ENCODE measurements at places on chromosomes 16 and 17.

DNA sequence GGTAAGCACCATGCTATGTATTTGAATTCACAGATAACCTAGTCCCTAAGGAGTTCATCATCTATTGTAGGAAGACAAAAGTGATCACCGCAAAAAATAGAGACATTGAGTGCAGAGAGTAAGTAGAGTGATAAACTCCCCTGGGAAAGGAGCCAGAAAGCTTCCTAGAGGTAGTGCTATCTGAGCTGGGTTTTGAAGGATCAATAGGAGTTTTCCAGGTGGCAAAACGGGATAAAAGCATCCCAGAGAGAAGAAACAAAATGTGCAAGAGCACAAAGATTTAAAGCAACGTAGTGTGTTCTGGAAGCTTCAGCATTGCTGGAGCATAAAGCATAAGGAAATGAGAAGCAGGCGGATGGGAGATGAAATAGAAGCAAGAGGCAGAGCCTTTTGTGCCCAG, 120.7 kb upstream of the PLCG2 start:
- DNase-seq = no peak

DNA sequence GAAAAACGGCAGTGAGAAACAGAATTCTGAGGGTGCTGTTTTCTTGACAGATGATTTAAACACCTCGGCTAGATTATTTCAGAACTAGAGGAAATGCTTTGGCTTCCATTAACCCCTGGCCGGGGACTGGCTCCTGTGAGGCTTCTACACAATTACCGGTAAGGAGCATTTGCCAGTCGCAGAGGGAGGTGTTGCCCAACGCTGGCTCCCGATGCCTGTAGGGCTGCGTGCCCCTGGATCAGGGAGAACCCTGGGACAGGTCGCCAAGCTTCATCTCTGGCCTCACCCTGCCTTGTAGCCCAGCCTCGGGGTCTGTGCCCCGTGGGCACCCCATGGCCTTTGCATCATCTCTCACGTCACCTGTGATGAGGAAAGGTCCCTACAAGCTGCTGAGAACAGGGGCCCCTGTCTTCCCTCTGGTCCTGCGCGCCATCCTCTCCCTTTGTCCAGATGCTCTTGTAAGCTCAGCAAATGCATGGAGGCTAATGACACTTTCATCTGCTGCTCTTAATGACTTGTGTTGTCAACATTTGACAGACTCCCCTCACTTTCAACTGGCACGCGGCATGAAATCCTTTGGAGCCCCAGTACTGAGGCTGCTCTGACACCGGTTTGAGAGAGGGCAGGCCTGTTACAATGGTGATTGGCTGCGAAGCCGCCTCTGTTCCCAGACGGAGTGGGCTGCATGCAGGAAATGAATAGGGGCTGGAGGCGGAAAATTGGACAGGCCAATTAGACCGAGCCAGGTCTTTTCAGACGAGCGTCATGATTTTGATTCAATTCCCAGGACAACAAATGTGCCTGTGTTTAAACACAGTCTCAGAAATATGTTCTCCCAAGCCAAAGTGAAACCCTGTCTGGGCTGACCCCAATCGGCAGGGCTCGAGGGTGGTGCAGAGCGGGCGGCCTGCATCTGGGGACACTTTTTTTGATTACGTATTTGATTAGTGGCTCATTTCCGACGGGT, 85.5 kb upstream of the DOC2B start:
- peak; percentile 48 for DNase-seq

DNA sequence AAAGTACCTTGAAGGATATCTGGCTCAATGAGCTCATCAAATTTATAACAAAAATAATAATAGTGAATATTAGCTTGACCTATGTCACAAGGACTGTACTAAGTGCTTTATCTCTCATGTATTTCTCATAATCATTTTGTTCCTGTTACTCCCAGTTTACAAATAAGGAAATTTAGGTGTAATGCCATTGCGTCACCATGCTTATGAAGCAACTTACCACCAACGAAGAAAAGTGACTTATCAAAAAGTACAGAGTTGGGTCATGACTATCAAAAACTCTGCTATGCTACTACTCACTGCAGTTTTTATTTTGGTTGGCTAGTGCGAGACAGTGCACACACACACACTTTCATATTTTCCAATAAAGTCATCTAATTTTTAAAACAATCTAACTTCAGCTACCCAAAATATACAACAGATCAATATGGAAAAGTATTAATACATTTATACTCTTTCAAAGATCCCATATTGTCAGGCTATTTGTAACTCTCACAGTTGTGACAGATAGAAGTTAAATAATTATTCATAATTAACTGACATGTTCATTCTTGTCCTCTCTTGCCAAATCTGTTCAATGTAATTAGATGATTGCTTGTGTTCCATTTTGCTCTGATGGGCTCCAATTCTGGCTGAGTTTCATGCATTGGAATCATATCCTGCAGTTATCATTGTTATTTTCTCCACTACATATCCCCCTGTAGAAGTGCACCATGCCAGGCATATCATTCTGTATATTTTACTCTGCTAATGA, 119.4 kb downstream of the KCNJ2 start:
- DNase-seq = no peak

DNA sequence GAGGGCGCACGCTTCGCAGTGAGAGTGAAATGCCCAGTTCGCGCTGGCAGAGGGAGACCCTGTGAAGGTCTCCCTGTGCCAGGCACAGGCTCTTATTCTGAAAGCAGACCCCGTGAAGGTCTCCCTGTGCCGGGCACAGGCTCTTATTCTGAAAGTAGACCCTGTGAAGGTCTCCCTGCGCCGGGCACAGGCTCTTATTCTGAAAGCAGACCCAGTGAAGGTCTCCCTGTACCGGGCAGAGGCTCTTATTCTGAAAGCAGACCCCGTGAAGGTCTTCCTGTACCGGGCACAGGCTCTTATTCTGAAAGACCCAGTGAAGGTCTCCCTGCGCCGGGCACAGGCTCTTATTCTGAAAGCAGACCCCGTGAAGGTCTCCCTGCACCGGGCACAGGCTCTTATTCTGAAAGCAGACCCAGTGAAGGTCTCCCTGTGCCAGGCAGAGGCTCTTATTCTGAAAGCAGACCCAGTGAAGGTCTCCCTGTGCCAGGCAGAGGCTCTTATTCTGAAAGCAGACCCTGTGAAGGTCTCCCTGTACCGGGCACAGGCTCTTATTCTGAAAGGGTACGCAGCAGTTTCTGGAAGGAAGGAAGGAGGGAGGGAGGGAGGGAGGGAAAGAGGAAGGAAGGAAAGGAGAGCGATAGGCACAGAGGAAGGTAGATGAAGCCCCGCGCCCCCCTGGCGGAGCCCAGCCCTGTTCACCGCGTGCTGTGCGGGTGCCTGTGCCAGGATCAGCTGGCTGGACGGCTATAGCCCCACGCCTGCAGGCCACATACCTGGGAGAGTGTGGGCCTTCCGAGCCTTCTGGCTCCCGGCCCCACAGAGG, 55.3 kb downstream of the WDR45B start:
- DNase-seq = peak; percentile 54

GRCh38 chr16:31094088-31094423, 541 bp downstream of the VKORC1 start:
- no peak for DNase-seq

GRCh38 chr17:18252160-18252559, 6.4 kb downstream of the FLII start:
- DNase-seq = no peak

DNA sequence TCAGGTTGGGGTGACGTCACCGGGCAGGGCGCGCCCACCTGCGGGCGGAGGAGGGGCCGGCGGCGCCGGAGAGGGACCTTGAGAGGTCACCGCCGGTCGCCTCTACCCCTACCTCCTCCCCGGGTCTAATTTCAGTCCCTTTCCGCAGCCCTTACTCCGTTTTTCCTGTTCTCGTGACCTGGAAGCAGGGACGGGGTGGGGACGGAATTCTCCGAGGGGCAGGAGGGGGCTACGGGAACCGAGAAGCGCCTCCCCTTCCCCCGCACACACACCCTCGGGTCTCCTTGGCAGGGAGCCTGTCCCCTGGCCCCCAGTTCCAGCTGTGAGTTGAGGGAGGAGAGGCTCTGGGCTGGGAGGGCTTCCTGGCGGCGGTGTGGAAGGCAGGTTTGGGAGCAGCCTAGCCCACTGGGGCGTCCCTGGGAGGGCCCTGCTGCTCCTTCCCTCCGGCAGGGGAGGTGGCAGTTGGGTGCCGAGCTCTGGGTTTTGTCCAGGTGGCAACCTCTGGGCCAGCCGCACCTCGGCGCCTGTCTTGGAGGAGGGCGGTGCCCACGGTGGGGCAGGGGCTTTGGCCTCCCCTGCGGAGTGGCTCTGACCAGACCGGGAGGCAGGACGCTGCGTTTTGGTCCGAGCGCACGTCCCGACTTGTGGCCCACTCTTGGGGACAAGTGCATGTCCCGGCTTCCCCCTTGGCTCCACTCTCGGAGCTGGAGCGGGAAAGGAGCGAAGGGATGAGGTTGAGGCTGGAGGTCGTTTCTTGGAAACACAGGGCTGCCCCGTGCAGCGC, 773 bp downstream of the SYNGR3 start:
- no peak for DNase-seq

DNA sequence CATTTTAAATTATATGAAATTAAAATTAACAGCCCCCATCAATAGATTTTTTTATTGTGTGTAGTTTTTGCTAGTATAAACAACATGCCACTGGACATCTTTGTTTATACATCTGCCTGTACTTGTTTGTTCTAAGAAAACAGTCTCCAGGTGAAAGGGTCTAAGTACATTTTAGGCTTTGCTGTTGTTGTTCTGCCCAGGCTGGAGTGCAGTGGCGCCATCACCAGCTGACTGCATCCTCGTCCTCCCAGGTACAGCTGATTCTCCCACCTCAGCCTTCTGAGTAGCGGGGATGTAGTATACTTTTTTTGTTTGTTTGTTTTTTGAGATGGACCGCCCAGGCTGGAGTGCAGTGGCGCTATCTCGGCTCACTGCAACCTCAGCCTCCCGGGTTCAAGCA, 25.5 kb downstream of the C17orf58 start:
- no peak for DNase-seq

GRCh38 chr17:55663400-55663799, 59.3 kb downstream of the TMEM100 start:
- no peak for DNase-seq

DNA sequence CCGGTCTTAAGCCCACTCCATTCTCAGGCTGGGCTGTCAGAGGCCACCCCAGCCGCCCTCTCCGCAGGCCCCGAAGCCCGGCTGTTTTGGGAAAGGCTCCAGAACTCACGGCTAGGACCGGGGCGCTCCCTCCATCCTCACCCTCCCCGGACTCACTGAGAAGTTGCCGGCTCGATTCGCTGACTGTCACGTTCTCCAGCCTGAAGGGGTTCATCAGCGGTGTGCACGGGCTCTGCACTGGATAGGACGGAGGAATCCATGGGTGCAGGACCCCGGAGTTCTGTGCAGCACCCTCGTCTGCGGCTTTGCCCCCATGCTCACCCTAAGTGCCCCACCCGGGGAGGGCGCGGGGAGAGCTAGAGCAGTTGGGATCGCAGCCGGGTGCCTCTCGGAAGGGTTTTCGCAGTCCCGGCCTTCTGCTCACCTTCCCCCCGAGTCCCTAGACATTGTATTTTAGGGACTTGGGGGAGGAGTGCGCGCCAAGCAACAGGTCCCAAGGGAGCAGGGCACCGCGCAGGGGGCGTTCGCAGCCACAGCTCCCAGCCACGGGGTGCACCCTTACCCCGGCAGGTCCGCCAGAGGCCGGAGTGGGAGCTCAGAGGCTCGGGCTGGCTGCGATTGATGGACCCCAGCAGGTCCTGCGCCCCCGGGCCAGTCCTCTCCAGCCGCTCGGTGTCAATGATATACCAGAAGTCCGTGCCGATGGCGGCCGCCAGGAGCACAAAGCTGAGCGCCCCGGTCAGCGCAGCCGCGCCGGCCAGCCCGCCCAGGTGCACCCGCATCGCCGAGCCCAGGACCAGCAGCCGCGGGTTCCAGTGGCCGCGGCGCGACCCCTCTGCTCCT, 1.0 kb downstream of the TMEM114 start:
- DNase-seq = no peak

DNA sequence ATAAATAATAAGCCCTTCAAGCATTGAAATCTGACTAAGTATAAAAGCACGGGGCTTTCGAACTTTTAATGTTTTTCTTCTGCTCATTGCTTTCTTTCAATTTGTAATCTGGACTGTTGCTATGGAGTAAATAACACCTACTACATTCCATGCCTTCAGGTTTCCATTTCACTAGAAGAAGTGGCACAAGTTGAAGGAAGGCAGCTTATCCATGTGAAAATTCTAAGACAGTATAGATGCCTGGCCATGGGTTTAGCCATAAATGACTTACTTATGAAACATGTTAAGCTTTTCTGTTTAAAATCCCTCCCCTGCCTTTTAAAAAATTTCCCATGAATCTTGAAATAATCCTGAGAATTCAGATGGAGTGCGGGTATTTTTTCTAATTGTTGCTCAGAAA, 30.6 kb downstream of the KCNJ16 start:
- DNase-seq = no peak

GRCh38 chr16:22633799-22634198, 123.1 kb downstream of the NPIPB5 start:
- DNase-seq = no peak
